ENCODE measurements at places on chromosomes 3 and 15.

- DNase-seq, result no peak
Observed at GRCh38 chr3:114294940-114295480, 1.2 kb downstream of the TIGIT start.

- DNase-seq, result no peak
Observed at GRCh38 chr3:98974442-98974841, 72.9 kb upstream of the DCBLD2 start.

DNA sequence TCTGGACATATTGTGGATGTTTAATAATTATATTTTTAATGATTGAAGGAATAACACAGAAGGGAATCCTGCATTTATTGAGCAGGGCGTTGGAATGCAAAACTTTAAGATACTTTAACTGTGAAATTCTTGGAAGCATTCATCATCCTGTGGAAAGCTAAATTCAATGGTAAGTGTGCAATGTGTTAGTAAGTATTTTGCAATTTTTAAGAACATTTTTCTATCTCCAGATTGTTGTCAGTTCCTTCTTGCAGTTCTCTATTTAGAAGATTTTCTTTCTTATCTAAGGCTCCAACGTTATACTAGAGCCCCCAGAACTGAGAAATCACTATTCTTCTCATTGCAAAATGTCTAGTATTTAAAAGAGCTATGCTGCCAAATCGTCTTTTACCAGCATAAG, 132.2 kb upstream of the TSC22D2 start:
- DNase-seq, result no peak

- DNase-seq, result no peak
Observed at GRCh38 chr3:141368062-141368924, at the start of gene ZBTB38. Gene ZBTB38 (plus strand): TSS chr3:141368504. CDS start chr3:141442389, 73,885 bp downstream.

DNA sequence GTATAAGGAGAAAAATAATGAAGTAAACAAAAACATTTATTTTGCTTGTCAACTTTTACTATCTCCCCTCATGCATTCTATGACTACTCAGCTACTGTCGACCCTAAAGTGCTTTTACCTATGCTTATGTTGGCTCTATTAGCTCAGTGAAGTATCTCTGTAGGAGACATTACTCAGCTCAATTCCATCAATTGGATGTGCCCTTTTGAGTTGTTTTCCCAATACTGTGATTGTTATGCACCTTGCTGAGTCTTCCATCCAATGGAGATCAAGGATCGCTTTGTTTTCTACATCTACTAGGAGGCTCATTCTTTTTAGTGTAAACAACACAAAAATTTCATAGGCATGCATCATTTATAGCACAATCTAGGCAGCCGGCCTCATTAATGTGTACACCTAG, 403.8 kb upstream of the ARL6 start:
- DNase-seq, result no peak

GRCh38 chr3:122936986-122937385, 90.6 kb downstream of the SEMA5B start:
- no peak for DNase-seq

DNA sequence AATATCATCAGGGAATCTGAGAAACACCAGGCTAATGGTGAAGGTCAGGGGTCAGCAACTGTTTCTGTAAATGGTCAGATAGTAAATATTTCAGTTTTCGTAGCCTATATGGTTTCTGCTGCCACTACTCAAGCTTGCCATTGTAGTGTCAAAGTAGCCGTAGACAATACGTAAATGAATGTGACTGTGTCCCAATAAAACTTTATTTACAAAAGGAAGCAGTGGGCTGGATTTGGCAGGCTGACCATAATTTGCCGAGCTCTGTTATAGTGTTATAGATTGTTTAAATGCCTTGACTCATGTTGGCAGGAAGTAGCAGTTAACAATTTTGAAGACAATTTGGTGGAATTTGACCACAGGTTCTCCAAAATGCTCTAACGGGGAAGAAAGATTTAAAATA, 548.2 kb downstream of the FOXP1 start:
- DNase-seq, result no peak

GRCh38 chr15:77577366-77577950, 55.3 kb downstream of the LINGO1 start:
- DNase-seq, result no peak

DNA sequence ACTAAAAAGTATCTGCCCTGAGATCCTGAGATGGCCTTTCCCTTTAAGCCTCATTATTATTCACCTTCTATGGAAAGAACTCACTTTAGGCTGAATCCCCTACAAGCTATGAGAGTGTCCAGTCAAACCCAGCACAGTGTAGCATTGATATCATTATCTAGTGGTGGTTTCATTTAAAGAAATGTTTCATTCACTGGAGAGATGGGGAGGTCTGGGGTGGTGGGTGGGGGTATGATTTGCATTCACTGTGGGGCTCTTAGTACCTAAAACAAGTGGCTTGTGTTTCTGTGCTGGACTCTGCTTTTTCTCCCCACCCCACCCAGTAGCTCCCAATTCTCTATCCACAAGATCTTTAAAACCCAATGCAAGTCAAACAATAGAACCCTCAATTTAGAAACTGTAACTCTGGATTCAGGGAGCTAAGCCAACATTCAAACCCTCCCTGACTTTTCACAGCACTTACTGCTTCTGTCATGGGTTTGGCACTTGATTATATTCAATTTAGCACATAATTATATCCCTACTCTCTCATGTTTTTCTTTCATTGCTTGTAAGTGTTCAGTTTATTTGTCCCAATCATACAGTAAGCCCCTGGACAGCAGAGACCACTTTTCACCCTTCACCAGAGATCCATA, 310.5 kb upstream of the THBS1 start:
- DNase-seq, result no peak

- DNase-seq, result no peak
Observed at GRCh38 chr15:78621810-78622402, 1.1 kb upstream of the CHRNA3 start.

- peak; percentile 50 for DNase-seq
Observed at GRCh38 chr3:56918111-56918568, 116.4 kb upstream of the ARHGEF3 start.

GRCh38 chr3:107285197-107285596, 92.0 kb upstream of the CCDC54 start:
- no peak for DNase-seq

GRCh38 chr15:80487839-80488390, 83.7 kb downstream of the ARNT2 start:
- no peak for DNase-seq

DNA sequence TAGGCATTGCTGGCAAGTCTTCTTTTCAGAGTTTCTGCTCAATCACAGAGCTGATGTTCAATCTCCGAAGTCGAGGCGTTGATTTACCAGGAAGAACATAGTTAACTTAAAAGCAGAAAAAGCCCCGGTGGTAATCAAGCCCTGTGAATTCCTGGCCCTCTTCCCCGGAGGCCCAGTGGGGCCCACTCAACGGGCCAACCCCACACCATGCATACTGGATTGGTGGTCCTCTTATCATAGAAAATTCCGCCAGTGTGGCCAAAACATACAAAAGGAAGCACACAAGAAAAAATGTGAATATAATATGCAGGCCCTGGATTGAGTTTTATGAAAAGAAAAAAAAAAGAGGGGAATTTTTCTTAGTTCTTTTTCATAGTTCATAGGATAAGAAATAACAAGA, 873.0 kb upstream of the NR2F2 start:
- no peak for DNase-seq
